ENCODE measurements at places on chromosomes 16 and 17.

GRCh38 chr16:59236804-59237458 lies 502.8 kb upstream of the GOT2 start:
- DNase-seq, result no peak

DNA sequence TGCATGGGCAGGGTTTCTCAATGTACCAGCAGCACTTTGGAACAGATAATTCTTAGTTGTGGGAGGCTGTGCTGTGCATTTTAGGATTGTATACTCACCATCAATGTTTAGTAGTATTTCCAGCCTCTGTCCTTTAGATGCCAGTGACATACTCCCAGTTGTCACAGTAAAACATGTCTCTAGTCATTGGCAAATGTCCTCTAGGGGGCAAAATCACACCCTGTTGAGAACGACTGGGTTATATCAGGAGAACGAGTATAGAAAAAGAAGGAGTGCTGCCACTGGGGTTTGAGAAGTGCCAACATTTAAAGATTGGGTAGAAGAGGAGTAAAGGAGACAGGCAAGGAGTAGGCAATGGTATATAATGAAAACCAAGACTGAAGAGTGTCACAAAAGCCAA lies 37.9 kb upstream of the SMIM36 start:
- DNase-seq, result no peak

- no peak for DNase-seq
Measured at GRCh38 chr16:82881516-82881915, 254.7 kb downstream of the CDH13 start.

DNA sequence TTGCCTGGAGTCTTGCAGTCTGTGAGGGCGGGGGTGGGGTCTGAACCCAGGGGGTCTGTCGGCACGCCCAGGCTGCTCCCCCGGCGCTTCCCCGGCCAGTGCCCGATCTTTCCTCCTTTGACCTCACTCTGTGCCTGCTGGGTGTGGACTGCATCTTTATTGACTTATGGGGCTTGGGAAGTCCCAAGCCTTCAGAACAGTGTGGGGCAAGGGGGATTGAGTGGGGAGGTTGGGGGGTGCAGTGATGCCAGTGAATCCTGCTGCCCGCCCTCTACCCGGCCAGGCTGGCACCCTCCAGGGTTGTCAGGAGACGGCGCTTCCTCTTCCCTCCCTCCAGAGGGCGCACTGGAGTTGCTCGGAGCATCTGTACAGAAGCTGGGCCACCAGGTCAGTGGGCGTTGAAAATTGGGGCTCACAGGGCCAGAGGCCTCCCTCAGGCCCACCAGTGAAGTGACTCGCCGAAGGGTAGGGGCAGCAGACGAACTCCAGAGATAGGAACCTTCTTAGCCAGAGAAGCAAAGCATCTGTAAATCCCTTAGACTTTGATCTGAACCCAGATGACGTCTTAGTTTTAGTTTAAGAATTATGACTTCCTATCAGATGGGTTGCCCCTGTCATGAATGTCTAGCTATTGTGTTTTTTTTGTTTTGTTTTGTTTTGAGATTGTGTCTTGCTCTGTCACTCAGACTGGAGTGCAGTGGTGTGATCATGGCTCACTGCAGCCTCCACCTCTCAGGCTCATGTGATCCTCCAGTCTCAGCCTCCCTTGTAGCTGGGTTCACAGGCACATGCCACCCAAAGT lies 184.8 kb upstream of the CIBAR2 start:
- DNase-seq, result no peak

DNA sequence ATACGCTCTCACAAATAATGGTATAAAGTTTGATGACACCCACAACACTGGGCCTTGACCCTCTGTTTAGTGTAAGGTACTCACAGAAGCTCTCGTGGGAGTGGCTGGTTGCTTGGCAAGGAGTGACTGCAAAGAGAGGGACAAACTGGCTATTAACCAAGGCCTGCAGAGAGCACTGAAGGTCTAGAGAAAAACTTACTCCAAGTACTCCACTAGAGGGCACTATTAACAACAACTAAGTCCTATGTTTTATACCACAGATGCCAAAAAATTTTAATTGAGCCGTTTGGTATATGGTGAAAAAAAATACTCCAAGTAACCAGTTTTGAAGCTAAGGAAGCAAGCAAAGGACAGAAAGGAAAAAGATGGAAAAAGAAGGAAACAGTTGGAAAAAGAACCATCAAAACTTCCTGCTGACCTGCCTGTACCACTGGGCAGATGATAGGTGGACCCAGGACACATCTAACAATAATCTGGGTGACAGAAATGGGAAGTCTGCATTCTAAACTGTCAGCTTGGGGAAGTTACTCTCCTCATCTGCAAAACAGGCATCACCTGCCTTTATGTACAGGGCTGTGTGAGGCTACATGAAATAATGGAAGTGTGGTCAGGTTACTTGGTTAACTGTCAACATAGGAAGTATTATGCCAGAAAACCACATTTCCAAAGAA lies 23.2 kb downstream of the DYNC1LI2 start:
- peak; percentile 88 for DNase-seq

- no peak for DNase-seq
Measured at GRCh38 chr17:42672038-42672437, 4.8 kb downstream of the PLEKHH3 start.

DNA sequence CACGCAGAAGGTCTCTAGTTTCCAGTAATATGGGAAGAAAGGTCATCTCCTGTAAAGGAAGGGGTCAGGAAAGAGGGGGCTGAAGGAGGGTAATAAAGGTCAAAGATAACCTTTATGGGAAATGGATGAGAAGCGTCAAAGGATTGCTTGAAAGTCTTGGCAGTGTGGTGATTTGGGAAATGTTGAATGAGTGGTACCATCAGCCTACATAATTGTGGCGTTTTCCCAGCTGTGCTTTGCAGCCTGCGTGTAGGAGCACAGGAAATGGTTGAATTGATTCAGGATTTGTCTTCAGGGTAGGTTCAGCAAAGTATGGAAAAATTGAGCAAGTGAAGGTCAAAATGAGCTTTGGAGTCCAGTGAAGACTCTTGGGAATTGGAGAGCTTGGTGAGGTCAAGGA lies 115.8 kb upstream of the NOL11 start:
- no peak for DNase-seq

DNA sequence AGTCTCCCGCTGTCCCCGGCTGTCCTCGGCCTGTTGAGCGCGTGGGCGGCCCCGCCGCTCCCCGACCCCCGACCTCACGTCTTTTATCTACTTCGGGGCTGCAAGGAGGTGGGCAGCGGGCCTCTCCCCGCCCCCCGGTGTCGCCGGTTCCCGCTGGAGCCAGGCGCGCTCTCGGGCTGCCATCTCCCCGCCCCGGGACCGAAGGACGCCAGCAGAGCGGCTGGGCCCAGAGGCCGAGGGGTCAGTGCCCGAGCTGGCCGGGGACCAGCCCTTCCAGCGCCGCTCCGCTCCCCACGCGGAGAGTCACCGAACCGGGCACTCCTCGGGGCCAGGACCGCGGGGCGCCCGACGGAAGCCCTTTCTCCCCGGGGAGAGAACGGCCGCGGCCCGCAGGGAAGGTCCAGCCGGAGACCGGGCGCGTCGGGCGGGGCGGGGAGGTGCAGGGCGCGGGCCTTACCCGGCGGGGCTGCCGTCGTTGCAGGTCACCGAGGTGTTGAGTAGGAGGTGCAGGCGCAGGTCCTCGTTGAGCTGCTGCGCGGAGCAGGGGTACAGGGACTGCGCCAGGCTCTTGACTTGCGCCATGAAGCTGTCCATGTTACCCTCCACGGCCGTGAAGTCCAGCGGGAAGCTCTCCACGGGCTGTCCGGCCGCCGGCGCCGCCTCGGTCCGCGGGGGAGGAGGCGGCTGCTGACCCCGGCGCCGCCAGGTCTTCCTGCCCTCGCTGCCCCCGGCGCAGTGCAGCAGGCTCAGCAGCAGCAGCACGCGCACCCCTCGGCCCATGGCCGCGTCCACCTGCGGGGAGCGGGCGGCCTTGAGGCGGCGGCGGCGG lies 643 bp downstream of the NOTUM start:
- no peak for DNase-seq

DNA sequence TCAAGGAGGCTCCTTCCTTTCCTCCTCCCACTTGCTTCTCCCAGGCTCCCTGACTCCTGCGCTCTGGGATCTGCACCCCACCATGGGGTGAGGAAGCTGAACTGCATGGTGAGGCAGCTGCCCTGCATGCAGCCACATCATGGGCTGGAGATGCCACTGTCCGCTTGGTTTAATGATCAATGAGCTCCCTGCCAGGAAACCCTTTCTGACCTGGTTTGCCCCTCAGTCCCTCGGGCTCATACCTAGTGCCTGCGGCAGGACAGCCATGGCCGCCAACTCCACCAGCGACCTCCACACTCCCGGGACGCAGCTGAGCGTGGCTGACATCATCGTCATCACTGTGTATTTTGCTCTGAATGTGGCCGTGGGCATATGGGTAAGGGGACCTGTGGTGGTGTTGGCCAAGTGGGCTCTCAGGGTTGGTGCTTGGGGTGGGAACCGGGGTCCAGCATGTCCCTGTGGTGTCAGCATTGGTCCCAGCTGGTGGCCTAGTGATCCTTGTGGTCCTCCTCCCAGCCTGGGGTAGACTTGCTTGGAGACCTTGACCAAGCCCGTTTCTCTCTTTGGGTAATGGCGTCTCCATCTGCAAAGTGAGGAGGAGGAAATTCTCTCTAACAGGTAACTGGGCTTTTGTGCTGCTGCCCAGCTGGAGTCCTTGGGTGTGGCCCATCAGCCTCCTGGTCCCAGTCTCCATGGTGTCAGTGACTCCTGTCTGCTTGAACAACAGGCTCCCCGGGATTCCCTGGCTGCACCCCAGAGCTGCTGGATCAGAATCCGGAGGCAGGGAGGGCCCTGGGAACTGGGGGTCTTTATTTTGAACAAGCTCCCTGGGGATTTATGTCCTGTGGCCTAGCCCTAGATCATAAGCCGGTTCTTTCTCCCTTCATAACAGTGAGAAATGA lies at the start of gene SLC5A10:
Gene SLC5A10, plus strand, starts transcription at position 225 of the 902 bp plus-strand sequence. Its CDS starts 41 bp downstream, at position 266.
- DNase-seq, result no peak

DNA sequence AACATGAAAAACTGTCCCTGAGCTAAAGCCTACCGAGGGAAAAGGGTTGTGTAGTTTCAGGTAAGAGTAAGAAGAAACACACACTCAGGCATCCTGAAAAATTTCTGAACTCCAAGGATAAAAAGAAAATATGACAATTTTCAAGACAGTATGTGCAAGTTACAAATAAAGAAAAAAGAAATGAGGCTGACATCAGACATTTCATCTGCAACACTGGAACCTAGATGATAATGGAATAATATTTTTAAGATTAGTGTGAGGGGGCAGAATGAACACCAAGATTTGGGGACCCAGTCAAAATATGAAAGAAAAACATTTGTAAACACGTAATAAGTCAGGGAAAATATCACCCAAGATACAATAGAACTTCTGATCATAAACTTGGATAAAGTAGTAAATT lies 135.9 kb upstream of the PSMD7 start:
- DNase-seq, result no peak

DNA sequence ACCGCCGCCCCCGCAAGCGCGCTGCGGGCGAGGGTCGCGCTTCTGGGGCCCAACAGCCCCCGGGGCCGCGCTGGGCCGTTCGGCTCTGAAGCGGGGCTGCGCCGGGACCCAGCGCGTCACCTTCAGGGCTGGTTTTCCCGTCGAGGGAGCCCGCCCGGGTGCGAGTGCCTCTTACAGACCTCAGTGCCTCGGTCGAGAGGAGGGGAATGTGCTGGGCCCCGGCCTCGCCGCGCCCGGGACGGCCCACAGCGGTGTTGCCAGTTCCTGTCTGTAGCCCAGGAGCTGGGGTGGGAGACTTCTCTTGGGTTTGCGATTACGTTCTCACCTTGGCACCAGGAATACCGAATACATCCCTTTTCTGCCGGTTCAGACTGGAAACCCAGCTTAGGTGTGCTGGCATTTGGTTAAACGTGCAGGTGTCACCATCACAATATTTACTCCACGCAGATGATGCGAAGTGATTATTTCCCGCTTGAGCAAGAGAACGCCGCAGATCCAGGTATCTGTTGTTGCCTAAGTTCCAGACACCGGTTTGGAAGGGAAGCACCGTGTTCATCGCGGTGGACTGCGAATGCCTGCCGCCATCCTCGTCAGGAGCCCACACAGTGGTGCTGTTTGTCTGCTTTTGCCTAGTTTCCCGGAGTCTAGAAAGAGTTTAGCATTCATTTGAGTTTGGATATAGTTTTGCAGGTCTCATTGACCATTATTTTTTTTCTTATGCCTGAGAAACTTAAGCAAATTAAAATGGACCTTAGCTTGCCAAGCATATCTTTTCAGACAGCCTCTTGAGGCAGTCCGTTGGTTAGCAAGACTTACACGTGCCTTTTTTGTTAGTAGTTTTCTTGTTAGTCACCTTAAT lies 914 bp downstream of the MAP1LC3B start:
- peak; percentile 68 for DNase-seq

GRCh38 chr17:3754458-3755334 lies 31.0 kb downstream of the HASPIN start:
- DNase-seq, result peak; percentile 11

GRCh38 chr16:72203401-72203800 lies 31.4 kb upstream of the PMFBP1 start:
- DNase-seq, result no peak

DNA sequence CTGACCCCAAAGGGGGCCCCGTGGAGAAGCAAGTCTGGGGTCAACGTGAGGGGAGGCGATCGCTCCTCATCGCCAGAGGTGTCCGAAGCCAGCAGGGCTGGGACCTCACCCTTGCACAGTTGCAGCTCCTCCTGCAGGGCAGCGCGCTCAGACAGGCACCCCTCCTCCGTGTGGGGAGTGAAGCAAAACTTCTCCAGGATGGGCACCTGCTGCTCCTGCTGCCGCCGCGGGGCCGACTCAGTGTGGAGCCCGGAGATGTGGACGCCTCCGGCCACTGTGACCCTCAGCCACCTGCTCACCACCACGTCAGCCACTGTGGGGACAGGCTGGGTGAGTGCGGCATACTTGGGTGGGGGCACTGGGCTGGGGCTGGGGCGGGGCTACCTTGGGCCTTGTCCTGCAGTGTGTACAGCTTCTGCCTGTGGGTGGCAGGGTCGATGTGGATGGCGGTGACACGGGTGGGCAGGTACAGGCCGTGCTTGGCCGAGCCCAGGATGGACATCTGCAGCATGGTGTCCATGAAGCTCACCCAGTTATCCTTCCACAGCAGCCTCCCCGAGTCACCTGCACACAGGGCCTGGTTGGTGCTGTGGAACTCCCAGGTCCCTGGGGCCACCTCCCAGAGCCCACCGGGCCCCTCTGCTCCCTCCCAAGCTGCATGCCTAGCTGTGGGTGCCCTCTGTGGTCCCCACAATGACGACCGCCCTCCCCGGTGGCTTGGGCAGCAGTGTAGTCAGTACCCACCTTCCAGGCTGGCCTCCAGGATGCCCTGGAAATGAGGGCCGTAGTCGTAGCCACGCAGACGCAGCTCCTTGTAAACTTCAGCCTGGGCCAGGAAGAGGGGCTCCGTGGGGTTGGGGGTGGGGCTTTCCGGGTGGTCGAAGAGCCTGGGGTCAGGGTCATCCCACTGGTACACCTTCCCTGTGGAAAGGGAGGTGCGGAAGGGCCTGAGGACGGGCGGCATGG lies 10.8 kb downstream of the FASN start:
- no peak for DNase-seq

GRCh38 chr17:59378675-59379074 lies 47.2 kb downstream of the YPEL2 start:
- no peak for DNase-seq

GRCh38 chr16:27515874-27516353 lies 33.8 kb downstream of the GTF3C1 start:
- DNase-seq, result no peak
